Stimulated activated CD4-positive, alpha-beta T cell treated with anti-CD3 and anti-CD28 coated beads, TNF-alpha, amount 100 ng/mL, for 24 hours (primary cell): ENCODE measurements at places on chromosomes 7 and 10.

- DNase-seq: no peak
Observed at GRCh38 chr10:5971886-5972285, 5.5 kb downstream of the IL15RA start.

GRCh38 chr7:131544021-131544420 lies 12.4 kb downstream of the PODXL start:
- no peak for DNase-seq

DNA sequence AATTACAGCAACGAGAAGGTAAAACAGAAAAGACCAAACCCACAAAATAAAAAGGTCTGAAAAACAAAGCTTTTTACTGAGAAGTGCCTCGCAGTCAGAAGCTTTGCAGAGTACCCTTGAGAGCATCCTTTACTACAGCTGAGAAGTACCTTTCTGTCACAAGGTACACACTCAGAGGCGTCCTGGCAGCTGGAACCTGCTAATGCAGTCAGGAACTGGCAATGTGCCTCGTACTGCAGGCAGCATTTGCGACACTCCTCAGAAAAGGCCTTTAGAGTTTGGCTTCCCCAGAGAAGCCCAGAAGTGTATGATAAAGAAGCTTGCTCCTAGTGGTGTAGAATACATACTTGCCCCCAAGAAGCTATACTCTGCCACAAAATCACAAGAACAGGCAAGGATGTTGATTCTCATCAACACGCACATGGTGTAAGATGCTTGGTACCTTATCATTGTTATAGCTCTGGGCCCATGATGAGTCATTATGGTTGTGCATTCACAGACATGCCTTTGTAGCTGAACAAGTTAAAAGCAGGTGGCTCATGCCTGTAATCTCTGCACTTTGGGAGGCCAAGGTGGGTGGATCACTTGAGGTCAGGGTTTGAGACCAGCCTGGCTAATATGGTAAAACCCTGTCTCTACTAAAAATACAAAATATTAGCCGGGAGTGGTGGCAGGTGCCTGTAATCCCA lies 2.0 kb upstream of the GTPBP4 start:
- no peak for DNase-seq

- DNase-seq: no peak
Observed at GRCh38 chr10:120495226-120496009, 38.4 kb downstream of the PLPP4 start.

DNA sequence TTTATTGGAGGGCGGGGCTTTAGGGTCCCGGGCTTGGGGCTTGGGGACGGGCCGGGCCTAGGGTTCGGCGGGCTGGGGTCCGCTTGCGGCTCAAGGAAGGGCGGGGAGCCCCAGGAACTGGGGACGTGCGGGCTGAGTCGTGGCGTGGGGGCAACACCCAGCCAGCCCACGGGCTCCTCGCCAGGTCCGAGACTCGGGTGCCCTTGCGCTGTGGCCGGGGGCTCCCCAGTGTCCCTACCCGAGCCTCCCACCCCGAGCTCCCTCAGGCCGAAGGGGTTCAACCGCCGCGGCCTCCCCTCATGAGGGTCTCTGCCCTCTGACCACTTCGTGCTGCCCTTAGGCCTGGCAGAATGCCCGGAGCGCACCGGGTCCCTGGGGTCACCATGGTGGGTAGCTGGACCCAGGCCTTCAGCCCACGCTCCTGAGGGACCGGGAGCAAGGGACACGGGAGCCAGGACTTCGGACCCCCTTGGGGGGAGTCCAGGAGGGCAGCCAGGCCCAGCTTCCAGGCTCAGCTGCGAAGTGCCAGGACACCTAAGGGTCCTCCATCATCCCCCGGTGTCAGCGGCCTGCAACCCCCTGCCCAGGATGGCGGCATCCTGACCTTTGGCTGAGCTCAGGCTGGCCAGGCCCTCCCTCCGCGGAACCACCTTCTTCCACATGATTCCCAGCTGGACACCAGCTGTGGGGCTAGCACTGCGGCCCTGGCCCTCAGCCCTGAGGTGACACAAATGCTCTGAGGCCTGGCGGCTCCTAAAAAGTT lies 524 bp upstream of the FUOM start:
- DNase-seq: no peak

GRCh38 chr10:117622471-117623184 lies 80.1 kb downstream of the EMX2 start:
- no peak for DNase-seq
